ENCODE measurements at places on chromosomes 11 and 22.

GRCh38 chr11:133832096-133832990 is 13.0 kb downstream of the SPATA19 start:
- DNase-seq, result no peak

GRCh38 chr11:15006139-15006759 is 34.1 kb upstream of the CALCA start:
- DNase-seq, result no peak

DNA sequence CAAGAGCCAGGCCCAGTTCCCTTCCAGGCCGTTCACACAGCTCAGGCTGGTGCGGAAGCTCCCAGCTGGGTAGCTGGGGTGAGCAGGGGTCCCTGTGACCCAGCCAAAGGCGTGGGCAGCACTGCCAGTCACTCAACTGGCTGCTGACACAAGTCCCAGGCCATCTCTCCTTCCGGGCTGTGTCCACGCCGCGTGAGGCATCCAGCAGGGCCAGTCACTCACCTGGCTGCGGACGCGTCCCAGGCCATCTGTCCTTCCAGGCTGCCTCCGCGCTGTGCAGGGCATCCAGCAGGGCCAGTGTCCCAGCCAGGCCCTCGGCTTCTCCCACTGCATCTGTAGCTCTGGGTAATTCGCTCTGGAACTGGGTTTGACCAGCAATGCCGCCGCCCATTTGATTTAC is 184.2 kb downstream of the BRD1 start:
- no peak for DNase-seq

DNA sequence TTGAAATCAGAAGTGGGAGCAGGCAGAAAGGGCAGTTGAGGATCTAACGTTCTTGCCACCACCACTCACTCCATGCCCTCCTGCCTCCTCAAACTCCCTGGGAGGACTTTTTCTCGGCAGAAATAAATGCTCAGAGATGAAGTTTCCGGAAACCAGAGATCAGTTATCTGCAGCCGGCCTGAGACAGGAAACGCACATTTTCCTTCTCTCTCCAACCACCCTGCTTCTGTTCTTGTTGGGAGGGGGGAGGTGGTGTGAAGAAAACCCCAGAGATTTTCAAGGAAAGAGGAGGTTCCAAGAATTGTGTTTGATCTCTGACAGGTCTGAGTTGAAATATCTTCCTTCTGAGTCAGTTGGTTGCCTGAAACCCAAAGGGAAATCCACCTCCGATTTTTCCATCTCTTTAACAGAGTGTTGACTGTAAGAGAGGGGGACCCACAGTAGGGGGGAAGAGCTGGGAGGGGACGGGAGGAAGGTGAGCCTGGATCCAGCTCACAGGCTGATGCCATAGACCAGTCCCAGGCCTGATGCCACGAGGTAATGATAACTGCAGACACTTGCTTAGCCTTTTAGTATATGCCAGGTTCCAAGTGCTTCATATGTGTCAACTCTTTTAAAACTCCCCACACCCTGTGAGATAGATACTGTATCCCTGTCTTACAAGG is 100.8 kb downstream of the TRAF6 start:
- DNase-seq, result no peak

GRCh38 chr22:44724416-44724815 is 22.4 kb downstream of the PRR5 start:
- DNase-seq, result no peak

DNA sequence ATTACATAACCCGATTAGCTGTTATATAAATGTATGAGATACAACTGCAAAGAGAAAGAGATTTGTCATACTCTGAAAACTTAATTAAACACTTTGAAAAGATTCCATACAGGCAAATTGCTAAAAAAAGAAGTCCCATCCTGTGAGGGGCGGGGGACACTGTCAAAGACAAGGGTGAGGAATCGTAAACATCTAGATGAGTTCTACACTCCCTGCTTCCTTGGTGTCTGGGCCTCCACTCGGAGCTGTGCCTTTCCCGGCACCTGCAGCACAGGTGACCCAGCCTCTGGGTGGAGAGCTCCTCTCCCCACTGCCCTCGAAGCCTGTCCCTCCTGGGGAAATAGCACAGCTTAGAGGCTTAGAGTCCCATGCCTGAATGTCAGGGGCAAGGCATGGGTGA is 69.2 kb upstream of the CRYBB3 start:
- no peak for DNase-seq

GRCh38 chr11:98564233-98564632 is 456.5 kb upstream of the CNTN5 start:
- no peak for DNase-seq

DNA sequence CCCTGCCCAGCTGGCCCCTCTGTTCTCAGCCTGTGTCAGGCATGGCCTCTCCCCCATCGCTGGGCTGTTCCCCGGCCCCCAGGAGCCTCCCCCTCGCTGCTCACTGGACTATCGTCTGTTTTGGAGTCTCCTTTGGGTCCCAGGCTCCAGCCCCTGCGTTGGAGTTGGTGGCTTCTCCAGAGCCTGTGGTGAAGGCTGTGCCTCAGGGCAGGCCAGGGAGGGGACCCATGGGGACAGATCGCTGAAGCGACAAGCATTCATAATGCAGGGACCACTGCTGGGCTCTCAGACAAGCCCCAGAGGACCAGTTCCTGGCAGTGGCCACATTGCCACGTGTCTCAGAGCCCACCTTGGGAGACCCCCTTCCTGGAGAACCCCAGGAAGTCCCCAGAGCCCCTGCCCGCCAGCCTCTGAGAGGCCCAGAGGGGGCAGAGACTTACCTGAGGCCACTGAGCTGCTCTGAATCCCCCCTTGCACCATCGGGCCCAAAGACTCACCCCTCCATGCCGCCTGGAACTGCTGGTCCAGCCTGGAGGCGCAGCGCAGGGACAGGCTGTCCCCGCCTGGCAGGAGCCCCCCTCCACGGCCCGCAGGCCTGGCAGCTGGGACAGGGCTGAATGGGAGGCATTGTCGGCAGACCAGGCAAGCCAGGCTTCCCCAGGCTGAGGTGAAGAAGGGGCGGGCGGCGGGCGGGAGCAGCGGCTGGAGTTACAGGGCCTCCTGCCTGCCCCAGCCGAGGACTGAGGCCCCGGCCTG is at the start of gene CHADL:
Gene CHADL, minus strand, starts transcription at position 555 of the 756 bp plus-strand sequence. Its CDS starts 50 bp downstream, at position 505.
- DNase-seq, result no peak

GRCh38 chr11:62456630-62457029 is 37.8 kb downstream of the SCGB1A1 start:
- DNase-seq, result no peak

GRCh38 chr11:62553080-62553838 is 6.7 kb upstream of the AHNAK start:
- peak; percentile 68 for DNase-seq

GRCh38 chr22:37976547-37976946 is 7.8 kb downstream of the SOX10 start:
- no peak for DNase-seq

GRCh38 chr11:99069856-99070444 is 49.2 kb downstream of the CNTN5 start:
- no peak for DNase-seq

DNA sequence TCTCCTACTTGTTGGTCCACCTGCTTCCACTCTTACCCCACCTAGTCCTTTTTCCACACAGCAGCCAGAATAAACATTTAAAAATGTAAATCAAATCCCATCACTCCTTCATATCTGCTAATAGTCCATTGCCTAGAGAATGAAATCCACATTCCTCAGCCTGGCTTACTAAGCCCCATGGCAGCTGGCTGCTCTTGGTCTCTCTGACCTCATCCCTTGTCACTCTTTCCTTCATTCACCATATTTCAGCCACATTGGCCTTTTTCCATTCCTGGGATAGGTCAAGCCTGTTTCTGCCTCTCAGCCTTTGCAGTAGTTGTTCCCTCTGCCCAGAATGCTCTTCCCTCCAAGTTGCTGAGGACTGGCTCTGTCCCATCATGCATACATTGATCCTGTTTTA is 512.8 kb downstream of the INSC start:
- no peak for DNase-seq

DNA sequence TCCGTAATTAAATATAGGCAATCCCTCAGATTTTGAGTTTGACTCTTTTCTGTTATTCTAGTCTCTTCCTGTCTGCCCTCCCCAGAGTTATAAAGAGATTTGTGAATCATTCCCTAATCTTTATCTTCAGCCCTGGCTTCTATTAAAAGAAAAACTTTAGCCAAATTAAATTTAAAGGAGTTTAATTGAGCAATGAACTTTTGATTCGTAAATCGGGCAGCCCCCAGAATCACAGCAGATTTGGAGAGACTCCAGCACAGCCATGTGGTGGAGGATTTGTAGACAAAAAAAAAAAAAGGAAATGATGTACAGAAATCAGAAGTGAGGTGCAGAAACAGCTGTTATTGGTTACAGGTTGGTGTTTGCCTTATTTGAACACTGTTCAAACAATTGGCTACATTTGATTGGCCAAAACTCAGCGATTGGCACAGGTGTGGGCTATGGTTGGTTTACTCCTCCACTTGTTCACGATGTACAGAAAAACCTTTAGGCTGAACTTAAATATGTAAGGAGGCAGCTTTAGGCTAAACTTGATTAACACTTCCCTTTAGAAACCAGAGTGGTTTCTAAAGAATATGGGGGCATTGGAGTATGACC is 2.3 kb upstream of the ALKBH8 start:
- DNase-seq, result no peak

DNA sequence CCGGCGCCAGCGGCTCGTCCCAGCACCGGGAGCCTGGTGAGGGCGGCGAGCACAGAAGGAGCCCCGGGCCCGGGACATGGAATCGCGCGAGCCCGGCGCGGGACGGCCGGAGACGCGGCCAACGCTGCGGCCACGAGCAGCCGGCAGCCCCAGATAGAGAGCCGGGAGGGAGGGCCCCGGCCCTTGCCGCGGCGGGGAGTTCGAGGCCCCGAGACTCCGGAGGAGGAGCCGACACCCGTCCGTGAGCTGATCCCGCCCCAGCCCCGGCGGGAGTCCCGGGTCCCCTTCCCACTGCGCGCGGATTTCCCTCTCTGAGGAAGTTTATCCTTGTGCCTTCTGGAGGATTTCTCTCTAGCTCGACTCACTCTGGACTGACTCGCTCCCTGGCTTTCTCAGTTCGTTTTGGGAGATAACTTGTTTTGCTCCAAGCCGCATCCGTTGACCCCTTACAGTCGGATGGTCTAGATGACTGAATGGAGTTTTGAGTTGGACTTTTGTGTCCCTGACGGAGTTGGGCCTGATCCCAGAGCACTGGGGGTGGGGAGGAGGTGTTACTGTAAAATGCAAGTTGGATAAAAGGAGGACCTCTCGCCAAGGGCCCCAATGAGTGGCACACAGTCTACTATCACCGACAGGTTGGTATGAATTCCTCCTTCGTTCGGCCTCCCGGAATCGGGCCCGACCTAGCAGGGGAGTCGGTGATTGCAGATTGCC is 585 bp downstream of the ARHGEF12 start:
- DNase-seq, result no peak

GRCh38 chr22:49735411-49735900 is 92.2 kb downstream of the BRD1 start:
- DNase-seq, result no peak

DNA sequence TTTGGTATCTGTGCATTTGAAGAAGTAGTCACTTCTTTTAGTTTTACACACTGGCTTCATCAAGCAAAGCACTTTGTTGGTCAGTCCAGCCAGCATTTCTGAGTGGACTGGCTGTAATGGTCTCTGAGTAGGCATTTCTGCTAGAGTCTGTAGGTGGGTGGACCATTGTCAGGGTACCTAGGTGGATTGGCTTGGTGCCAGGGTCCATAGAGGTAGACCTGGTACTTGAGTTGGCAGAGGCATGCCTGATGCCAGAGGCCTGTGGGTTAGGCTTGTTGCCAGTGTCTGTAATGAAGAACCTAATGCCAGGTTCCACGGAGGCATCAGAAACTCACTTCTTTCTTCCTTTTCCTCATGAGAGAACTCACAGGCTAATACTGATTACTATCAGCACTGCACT is 157.9 kb upstream of the C11orf87 start:
- no peak for DNase-seq

GRCh38 chr22:34904486-34904885 is 161.5 kb upstream of the ISX start:
- DNase-seq, result no peak

DNA sequence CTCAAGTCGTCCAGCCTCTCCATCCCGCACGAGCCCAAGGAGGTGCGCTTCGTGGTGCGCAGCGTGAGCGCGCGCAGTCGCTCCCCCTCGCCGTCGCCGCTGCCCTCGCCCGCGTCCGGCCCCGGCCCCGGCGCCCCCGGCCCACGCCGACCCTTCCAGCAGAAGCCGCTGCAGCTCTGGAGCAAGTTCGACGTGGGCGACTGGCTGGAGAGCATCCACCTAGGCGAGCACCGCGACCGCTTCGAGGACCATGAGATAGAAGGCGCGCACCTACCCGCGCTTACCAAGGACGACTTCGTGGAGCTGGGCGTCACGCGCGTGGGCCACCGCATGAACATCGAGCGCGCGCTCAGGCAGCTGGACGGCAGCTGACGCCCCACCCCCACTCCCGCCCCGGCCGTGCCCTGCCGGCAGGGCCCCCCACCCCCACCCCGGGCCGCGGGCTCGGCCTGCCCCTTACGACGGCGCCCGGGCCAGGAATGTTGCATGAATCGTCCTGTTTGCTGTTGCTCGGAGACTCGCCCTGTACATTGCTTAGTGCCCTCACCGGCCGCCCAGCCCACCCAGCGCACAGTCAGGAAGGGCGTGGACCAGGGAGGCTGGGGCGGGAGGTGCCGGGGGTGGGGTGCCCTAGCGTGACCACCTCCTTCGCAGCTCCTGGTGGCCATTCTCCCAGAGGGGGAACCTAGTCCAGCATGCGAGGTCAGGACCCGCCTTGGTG is 6.9 kb upstream of the ACR start:
- no peak for DNase-seq

DNA sequence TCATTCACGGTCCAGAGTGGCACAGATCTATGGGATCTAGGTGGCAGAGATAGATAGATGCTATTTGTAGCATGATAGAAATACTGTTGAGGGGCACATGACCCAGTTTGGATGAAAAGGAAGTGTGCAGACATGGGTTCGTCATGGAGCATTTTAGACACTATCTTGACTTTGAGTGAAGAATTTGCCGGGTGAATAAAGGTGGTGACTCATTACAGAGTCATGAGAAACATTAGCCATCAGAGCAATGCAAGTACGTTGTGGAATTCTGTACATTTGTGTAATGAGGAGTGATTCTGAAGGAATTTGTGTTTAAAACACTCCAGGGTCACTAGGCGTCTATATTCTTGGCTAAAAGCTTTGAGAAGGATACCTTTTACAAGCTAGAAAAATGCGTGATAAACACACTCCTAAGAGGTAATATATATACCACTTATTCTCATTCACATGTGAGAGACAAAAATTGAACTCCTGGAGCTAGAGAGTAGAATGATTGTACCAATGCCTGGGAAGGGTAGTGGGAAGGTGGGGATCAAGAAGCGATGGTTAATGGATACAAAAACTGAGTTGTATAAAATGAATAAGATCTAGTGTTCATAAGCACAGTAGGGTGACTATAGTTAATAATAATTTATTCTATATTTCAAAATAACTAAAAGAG is 593.7 kb upstream of the LUZP2 start:
- DNase-seq, result no peak

- no peak for DNase-seq
Observed at GRCh38 chr11:128892866-128893565, 1.9 kb downstream of the KCNJ5 start.

- peak; percentile 60 for DNase-seq
Observed at GRCh38 chr11:67071420-67072284, 15.0 kb downstream of the RHOD start.

GRCh38 chr11:85755285-85755684 is 55.7 kb downstream of the SYTL2 start:
- DNase-seq, result no peak
